ENCODE measurements at places on chromosomes 1 and 21.
A peak's percentile ranks its signal among the peaks of the same experiment; 100 is the strongest.

DNA sequence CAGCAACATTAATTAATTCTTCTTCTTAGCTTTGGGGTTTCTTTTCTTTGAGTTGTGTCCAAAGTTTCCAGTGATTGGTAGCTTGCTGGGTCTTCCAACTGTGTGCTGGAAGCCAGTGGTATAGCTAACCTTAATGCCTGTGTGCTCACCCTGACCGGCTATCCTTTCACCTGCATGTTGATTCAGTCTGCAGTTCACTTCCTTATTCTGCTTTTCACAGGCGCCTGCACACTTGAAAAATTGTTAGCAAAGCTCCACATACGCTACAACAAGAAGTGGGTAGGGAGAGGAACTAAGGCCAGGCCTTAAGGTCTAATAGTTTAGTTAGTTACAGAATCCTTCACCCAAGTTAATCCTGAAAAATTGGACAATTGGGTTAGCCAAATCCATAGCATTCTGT is 35.7 kb downstream of the NCF2 start:
- no peak for DNase-seq

DNA sequence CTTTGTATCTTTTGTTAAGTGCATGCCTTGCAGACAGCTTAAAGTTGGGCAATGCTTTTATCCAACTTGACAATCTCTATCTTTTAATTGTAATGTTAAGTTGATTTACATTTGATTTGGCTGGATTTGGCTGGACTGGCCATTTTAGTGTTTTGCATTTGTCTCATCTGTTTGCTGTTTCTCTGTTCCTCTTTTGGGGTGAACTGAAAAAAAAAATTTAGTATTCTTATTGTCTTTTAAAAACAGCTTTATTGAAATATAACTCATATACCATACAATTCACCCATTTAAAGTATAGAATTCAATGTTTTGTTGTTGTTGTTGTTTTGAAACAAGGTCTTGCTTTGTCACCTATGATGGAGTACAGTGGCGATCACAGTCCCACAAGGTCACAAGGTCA is 34.4 kb downstream of the DIPK1A start:
- DNase-seq, result no peak

GRCh38 chr1:21292984-21293536 is 2.8 kb upstream of the ECE1 start:
- DNase-seq, result no peak

DNA sequence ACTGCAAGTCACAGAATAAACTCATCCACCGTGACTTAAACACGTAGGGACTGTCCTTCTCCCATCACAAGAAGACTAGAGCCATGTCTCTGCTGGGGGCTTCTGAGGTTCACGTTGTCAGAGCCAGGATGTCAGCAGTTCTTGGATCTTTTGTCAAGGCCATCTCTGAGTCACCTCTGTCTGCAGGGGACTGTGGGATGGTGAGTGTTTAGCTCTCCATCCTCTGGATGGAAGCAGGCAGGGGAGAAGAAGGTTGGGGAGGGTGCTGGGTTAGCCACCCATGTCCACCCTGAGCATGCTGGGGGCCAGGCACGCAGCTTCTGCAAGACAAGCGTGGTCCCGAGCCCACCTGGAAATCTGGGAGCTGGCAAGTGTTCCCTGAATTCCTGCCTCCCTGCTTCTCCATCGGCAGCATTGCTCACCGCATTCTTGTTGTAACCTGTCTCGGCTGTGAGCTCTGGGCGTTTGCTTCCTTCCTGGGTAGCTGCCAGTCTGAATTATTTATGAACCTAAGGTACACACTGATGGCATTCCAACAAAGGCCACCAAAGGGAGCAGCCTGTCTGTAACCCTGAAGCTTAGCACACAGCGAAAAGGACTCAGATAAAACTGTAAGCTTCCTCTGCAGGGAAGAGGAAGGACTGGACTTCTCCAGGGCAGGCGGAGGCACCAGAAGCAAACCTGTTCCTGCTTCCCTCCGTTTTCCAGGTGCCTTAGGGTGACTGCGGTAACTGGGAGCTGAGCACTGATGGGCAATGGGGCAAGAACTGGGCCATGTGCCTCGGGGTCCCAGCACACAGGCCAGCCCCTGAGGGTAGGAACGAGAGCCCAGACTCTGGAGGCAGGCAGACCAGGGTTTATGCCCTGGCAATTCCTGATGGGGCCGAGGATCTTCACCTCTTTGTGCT is 88.6 kb downstream of the RIPK4 start:
- DNase-seq, result no peak

GRCh38 chr1:112956544-112957132 is 642 bp upstream of the SLC16A1 start:
- no peak for DNase-seq

DNA sequence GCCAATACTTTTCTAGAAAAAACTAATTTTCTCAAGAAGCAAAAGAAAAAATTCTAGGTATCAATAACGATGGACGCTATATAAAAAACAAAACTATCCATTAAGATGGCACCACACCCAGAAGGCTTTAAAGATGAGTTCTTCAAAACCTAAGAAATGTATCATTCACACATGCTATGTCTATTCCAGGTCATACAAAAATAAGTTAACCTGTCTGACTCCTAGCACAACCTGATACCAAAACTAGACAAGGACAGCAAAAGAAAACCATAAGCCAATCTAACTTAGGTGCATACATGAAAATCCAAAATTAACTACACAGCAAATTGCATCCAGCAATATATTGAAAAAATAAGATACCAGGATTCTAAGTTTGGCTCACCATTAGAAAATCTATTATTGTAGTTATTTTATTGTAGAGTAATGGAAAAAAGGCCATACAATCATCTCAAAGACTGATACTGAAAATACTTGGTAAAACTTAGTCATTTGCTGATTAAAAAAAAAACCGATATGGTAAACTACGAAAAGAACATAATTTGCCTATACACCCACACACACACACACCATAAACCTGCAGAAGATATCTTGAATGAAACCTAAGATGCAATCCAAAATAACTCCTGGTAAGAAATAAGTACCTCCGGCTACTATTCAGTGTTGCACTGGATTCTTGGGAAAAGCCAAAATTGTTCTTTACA is 55.0 kb downstream of the TRAF5 start:
- DNase-seq, result no peak

DNA sequence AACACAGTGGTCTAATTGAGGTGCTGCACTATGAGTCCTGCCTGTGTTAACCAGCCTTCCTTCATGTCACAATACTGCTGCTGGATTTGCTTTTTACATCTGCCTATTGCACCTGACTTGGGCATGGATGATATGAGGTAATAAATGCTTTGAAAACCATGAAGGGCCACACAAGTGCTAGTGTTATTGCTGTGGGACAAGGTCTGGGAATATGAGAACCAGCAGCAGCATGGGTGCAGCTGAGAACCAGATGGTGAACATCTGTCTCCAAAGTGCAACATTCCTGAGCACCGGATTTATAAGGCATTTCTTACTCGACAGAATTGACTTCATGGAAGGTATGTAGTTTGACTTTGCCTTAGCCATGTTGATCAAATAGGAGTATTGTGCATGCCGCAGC is 16.6 kb downstream of the TRIM45 start:
- DNase-seq, result no peak

DNA sequence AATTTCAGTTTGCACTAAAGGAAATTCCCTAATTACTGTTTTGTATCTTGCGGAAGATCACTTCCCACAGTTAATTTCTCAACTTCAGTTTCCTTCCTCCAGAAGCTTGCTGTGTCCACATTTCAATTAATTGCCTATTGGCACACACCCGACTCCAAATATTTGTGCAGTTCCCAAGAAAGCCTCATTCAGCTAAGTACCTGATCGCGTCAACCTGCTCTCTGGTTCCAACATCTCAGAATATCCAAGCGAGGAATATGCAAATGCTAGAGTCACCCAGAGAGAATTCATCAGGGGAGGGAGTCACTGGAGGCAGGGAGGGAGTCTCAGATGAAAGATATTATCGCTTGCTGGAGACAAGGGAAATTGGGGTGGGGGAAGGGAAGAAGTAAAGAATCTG is 351.3 kb downstream of the RRAGC start:
- DNase-seq, result no peak

DNA sequence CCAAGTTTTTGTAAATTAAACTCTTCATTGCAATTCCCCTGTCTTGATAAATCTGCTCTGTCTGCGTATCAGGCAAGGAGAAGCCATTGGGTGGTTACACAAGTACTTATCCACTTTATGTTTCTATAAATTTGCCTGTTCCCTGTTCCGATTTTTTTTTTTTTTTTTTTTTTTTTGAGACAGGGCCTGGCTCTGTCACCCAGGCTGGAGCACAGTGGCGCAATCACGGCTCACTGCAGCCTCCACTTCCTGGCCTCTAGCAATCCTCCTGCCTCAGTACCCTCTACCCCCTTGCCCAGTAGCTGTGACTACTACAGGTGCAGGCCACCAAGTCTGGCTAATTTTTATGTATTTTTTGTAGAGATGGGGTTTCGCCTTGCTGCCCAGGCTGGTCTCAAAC is 11.1 kb upstream of the CSRP1 start:
- DNase-seq, result no peak

- DNase-seq, result no peak
These were observed 576.1 kb upstream of the RGS18 start for GRCh38 chr1:191582169-191582568.

DNA sequence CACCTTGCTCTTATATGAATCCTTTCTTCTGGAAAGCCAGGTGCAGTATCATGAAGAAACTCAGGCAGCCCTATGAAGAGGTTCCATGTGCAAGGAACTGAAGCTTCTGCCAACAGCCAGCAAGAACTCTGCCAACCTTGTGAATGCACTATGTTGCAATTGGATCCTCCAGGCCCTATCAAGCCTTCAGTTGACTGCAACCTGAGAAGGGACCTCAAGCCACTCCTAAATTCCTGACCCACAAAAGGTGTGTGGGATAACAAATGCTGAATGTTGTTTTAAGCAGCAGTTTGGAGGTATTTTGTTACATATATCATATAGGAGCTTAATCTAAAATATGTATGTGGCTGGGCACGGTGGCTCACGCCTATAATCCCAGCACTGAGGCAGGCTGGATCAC is 84.0 kb downstream of the RERE start:
- DNase-seq, result no peak

DNA sequence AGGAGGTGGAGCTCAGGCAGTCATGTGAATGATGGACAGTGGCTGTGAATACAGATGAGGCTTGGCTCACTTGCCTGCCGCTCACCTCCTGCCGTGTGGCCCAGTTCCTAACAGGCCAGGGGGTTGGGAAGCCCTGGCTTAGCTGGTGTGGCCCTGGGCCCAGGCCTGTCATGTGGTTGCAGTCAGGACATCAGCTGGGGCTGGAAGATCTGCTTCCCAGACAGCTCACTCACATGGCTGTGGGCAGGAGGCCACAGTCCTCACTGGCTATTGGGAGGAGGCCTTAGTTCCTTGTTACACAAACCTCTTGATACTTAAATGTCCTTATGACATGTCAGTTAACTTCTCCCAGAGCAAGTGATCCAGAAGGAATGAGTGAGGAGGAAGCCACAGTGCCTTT is 138.8 kb upstream of the CSF3R start:
- no peak for DNase-seq

DNA sequence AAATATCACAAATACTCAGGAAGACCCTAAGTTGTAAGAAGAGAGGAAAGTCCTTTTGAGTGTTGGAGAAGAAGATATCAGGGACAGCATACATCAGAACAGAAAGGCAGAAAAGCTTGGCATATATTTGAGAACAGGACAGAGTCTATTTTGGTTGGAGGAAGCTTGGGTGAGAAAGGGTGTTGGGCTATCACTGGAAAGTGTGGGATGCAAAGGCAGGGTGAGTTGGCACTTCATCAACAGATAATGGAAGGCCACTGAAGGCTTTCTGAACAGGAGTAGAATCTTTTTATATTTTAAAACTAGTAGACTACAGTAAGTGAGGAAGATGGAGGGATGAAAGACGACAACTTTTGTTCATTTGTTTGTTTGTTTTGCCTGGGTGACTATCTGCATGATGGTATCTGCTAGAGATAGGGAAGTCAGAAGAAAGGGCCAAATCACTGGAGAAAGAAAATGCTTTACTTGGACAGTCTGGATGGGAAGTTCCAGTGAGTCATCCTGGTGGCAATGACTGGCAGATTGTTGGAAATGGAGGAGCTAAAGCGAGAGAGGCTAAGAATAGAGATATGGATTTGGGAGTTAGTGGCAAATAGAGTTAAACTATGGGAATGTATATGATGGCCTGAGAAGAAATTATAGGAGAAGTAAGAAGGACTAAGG is 33.7 kb upstream of the KCNA2 start:
- DNase-seq, result no peak

DNA sequence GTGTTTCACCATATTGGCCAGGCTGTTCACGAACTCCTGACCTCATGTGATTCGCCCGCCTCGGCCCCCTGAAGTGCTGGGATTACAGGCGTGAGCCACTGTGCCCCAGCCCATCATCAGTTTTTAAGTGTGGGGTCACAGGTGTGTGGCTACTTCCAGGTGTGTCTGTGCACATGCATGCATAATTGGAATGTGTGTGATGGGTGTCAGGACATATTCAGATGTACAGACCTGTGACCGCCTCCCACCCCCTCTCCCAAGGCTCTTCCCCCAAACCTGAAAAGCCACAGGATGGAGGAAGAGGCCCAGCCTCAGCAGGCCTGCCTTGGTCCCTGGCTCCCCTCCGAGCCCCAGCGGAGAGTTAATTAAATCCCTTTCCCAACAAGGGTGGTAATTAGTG is 37.3 kb upstream of the CSF3R start:
- DNase-seq, result no peak

- DNase-seq, result no peak
These were observed 12.9 kb downstream of the GLIS1 start for GRCh38 chr1:53726009-53726600.

- peak; percentile 72 for DNase-seq
These were observed 52.3 kb downstream of the BCAR3 start for GRCh38 chr1:93629101-93630059.

DNA sequence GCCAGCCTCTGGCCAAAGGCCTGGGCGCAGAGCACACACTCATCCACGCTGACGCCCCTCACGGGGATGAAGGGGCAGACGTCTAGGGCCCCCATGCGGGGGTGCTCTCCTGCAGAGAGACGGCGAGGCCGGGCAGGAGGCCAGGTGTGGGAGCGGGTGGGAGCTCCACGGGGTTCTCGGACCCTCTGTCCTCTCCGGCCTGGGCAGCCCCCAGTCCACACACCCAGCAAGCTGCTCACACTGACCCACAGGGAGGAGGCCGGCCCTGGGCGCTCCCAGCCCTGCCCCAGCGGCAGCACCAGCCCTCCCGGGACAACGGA is 2.5 kb downstream of the FTCD start:
- no peak for DNase-seq

- no peak for DNase-seq
These were observed 146.8 kb upstream of the DMRTA2 start for GRCh38 chr1:50570066-50570468.

GRCh38 chr1:20555025-20555757 is 2.8 kb downstream of the FAM43B start:
- no peak for DNase-seq

DNA sequence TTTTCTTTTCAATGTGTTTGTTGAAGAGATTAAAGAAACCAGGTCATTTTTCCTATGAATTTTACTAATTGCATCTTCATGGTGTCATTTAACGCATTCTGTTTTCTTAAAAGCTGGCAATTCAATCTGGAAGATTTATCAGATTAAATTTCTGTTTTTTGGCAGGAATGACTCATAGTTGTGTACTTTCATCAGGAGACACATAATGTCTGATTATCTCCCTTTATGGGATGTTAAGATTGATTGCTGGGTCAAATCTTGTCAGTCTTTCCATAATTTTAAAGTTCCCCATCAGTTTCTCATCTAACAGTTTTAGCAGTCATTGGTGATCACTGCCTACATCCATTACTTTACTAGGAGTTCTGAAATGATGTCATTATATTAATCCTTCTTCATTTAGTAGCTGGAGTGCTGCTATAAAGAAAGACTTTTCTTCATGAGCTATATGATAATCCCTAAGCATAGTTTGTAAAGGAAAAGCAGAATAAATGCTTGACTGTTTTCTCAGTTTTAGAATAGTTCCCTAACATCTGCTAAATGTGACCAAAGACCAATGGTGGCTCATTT is 72.8 kb upstream of the MAP10 start:
- DNase-seq, result no peak

Data from smooth muscle cell of the brain vasculature (primary cell).